NCI-H1417 treated with DMSO at 0.1 percent for 48 hours (cell line): ENCODE measurements at places on chromosomes 2 and 18.

- DNase-seq: no peak
Measured at GRCh38 chr18:79955302-79956075, 4.0 kb upstream of the SLC66A2 start.

DNA sequence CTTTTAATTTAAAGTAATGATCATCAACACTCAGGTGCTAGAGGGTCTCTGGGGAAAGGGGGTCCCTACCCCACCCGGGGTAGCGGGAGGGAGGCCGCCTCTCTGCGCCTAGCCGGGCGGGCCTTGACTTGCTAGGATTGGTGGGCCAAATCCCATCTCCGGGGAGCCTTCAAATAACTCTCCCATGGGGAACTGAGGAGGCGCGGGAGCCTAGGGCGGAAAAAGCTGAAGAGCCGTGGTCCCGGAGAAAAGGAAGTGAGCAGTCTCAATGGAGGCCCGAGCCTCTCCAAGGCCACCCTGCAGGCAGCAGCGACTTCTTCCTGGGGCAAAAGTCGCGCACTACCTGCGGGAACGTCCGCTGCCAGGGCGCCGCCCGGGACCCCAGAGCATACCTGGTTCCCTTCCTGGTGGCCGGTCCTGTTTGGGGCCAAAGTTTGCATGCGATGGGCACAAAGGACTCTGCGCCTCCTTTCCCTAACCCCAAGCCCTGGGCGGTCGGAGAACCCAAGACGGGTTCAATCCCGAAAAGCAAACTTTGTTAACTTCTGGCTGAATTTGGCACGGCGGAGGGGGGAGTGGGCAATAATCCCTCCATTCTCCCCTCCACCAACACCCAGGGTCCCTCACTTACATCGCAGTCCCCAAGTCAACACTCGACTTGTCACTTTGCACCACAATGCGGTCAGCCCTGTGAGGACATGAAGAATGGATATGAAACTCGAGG lies 13.6 kb downstream of the EN1 start:
- DNase-seq: no peak

GRCh38 chr2:40120957-40121356 lies 330.9 kb downstream of the SLC8A1 start:
- DNase-seq: no peak

DNA sequence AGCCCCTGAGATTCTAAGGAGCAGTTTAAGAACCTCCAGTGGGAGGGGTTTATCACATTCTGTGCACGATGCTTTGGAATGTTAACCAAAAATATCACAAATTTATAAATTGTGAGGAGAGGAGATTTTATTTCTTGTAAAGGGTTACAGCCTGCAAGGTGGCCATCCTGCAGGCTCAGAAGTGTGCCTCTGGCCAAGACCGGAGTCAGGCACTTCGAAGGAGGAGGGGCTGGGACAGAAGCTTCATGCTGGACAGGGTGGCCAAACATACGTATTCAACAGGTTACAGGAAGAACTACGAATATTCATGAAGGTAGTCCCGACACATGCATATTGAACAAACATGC lies 144.1 kb upstream of the NCK2 start:
- no peak for DNase-seq

DNA sequence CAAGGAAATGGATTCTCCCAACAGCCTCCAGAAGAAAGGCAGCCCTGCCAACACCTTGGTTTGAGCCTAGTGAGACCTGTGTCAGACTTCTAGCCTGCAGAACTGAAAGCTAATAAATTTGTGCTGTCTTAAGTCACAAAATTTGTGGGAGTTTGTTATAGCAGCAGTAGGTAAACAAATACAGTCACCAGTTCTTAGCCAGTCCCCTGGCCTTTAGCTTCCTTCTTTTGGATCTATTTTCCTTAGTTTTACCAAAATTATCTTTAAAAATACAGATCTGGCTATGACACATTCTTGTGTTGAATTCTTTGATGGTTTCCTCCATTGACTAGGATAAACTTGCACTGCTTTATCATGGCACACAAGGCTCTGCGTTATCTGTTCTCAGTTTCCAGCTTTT lies 697.9 kb upstream of the FANCL start:
- no peak for DNase-seq

GRCh38 chr2:151928380-151928779 lies 100.2 kb upstream of the ARL5A start:
- no peak for DNase-seq

DNA sequence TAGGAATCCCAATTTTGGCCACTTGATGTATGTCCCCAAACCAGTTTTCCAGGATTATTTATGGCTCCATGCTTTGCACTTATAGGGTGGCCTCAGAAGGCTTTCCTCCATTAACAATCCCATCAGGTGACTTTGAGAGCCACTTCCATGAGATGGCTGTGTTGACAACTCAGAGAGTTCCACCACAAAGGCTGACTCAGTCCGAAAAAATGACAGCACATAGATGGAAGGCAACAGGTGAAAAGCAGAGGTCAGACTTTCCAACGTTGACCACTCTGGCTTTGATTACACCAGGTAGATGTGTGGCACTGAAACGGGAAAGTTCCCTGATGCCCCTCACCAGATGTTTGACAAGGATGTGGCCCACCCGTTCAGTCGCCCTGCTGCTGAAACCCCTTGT lies 431.4 kb upstream of the TNP1 start:
- no peak for DNase-seq

DNA sequence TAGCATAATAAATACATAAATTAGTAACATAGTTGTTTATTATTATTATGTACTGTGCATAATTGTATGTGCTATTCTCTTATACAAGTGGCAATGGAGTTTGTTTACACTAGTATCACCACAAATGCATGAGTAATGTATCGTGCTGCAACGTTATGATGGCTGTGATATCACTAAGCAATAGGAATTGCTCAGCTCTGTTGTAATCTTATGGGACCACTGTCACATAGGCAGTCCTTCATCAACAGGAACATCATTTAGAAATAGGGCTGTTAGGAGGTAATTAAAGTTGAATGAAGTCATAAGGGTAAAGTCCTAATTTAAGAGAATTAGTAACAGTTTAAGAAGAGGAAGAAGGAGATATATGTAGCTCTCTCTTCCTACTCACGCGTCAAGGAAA lies 33.8 kb downstream of the TEX51 start:
- DNase-seq: no peak

DNA sequence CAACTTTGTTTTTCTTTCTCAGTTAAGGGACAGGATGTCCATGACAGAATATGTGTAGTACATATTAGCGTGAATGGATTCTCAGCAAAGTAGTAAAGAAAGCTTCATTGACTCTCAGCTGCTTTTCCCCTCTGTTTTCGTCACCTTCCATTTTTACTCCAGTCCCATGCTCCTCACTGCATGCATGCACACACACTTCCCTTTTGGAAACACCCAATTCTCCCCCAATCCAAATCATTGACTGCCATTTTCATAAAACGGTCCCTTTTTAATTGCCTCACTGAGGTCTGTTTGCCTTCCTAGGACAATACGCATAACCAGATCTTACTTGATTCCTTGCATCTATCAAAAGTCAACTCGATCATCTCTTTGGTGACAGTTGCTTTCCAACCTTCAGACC lies 287.5 kb upstream of the PARD3B start:
- DNase-seq: no peak

- no peak for DNase-seq
Measured at GRCh38 chr2:240934701-240935102, 28.6 kb downstream of the CROCC2 start.

DNA sequence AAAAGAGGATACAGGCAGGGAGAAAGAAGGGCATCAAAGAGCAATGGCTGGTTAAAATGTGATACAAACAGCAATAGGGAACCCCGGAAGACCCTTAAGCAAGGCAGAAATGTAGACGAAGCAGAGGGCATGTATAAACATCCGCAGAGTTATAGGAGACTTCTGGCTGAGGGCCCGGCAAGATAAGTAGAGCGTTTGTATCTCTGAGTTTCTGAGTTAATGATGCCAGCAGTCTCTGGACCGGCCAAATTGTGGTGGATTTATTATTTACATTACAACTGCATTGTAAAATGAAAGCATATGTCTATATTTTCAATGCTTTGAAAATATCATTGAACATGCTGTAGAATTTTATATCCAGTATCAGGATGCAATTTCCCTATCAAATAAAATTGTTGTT lies 148.0 kb upstream of the KCTD1 start:
- no peak for DNase-seq

DNA sequence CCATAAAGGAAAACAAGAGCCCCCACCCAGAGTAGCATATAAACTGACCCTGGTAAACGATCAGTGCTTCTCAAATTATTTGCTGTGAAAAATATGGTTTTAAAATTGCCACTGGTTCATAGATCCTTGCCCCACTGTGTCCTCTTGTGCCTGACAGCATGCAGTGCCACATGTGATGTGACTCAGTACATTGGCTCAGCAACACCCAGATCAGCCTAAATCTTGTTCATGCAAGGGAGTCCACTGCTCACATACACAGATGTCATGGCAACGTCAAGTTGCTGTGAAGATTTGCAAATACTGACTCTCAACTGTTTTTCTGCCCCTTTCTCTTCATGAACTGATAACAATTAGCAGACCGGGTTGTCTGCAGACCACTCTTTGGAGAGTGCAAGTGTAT lies 91.0 kb downstream of the TMEM182 start:
- no peak for DNase-seq

DNA sequence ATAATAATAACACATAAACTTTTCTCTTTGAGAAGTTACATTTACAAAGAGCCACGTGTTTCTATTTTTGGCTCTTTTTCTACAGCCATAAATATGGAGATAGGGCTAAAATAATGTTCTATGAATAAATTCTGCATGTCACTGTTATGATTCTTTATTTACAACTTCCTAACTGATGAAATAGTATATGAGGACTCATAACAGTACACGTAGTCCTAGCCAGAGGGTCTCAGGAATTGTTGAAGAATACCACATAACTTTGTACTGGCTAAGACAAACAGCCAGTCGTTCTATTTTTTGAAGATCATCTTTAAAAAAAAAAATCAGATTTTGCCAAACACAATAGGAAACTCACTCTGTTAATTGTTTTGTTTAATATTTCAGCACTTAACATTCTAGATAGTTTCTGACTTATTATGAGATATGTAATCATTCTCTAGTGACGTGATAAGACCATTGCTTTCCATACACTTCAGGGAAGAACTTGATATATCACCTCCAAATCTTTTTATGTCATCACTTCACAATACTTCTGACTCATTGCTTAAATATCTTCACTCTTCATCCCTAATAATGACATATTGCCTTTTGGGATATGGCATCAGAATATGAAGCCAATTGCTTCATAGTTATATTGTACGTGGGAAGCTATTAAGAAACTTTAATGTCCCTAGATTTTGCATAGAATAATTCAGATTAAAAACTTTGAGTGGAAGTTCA lies 256.1 kb downstream of the XIRP2 start:
- DNase-seq: no peak

- no peak for DNase-seq
Measured at GRCh38 chr18:8424917-8425725, 184.1 kb upstream of the RAB12 start.

GRCh38 chr2:11456251-11456650 lies 9.7 kb downstream of the E2F6 start:
- DNase-seq: no peak

GRCh38 chr18:2606335-2606734 lies 35.0 kb downstream of the NDC80 start:
- DNase-seq: no peak

- no peak for DNase-seq
Measured at GRCh38 chr2:237862528-237862895, 3.1 kb downstream of the RAMP1 start.

GRCh38 chr2:139031722-139032121 lies 251.5 kb upstream of the NXPH2 start:
- no peak for DNase-seq

- no peak for DNase-seq
Measured at GRCh38 chr2:104852090-104852666, 1.7 kb upstream of the POU3F3 start.

- no peak for DNase-seq
Measured at GRCh38 chr18:69401226-69401971, 711 bp downstream of the DOK6 start.

- no peak for DNase-seq
Measured at GRCh38 chr2:45505138-45505537, 105.9 kb downstream of the SRBD1 start.

DNA sequence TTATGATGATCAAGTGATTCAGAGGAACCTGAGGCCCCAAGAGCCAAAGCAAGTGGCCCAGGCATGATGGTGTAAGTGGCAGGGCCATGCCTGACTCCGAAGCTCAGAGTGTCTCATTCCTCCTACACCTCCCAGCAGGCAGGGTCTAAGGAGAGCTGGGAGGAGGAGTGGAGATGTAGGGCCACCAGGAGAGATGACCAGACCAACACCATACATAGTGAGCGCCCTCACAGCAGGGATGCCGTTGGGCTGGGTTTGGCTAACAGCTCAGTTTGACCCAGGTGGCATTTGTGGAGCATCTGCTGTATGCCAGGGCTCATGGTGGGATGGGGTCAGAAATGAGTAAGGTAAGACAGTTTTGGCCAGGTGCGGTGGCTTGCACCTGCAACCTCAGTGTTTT lies 80.7 kb downstream of the MARCO start:
- DNase-seq: no peak

GRCh38 chr18:49025426-49025766 lies 74.6 kb upstream of the SMAD7 start:
- DNase-seq: no peak

DNA sequence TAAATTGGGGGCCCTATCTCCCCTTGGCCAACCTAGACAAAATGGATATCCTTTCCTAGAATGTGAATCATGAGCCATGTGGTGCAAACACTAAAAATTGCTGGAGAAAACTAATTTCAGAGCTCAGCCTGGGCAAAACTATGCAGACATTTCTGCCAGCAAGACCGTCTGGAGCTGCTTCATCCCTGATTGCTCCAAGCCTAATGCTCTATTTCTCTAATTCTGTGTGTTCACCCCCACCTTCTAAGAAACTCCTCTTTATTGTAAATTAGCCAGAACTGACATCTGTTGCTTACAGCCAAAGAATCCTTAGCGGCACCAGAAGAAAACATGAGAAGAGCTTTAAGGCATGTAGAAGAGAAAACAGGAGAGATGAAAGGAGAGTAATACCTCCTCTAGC lies 337.7 kb upstream of the CHAC2 start:
- no peak for DNase-seq

GRCh38 chr2:19823507-19823906 lies 78.3 kb downstream of the TTC32 start:
- no peak for DNase-seq

- no peak for DNase-seq
Measured at GRCh38 chr18:59005262-59005661, 134.4 kb upstream of the SEC11C start.

DNA sequence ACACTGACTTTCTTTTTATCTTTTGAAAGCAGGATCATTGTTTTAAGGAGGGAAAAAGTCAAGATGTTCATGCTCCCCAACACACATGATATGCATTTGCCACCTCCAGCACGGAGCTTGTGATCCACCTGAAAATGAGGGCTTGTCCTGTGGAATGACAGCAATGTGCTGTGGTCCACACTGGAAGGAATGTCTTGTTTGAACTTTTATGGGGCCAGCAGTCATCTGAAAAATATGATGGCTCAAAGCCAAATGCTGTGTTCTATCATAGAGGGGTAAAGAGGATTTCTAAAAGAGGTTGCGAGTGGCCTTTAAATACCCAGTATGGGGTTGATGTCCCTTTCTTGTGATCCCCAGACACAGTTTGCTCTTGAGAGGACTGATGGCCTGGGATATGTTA lies 226.5 kb upstream of the SPRED2 start:
- DNase-seq: no peak

GRCh38 chr2:240205348-240205747 lies 64.9 kb upstream of the OTOS start:
- no peak for DNase-seq

- DNase-seq: no peak
Measured at GRCh38 chr2:10521356-10522169, 73.4 kb upstream of the ODC1 start.
